Natural killer cell (primary cell): ENCODE measurements at places on chromosomes 2 and 18.
A peak's percentile ranks its signal among the peaks of the same experiment; 100 is the strongest.

DNA sequence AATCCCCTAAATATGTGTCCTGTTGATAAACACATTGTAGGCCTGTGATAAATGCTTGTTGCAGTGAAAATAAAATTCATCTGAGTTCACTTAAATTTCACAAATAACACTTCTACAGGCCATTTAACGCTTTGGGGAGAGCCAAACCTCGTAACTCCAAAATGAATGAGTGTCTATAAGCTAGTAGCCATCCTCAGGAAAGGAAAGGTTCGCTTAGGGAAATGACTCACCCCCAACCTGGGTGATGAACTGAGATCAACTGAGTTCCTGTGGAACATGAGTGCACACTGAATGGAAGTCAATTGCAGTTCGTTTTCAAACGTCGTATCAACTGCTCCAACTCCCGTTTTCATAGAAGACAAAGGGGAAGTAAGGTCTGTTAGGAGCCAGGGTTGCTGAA lies 527.6 kb upstream of the ID2 start:
- H3K27ac ChIP-seq, result no peak overlapping the region
- no peak overlapping the region for H3K4me3 ChIP-seq
- no peaks in the 10 kb centered on the region for H3K36me3 ChIP-seq

GRCh38 chr18:68417166-68417799 lies 297.6 kb downstream of the TMX3 start:
- no peaks in the 10 kb centered on the region for H3K4me1 ChIP-seq
- no peaks in the 10 kb centered on the region for H3K27me3 ChIP-seq
- H3K27ac ChIP-seq, result no peak overlapping the region

DNA sequence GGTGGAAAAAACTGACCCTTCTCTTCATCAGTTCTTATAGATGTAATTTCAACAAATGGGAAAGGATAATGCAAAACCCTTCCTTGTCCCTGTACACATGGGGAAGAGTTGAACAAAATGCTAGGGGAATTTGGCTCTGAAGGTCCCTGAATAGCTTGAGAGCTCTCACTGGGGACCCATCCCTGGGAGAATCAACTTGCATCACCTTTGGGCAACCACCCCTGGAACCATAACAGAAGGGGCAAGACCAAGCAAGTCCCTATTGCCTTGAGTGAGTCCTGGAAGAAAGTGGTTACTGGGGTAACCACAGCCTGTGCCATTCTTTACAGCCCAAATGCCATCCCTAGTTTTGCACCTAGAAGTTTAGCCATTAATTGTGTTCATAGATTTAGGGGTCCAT lies 52.2 kb upstream of the B3GNT2 start:
- no peaks in the 10 kb centered on the region for H3K36me3 ChIP-seq
- peaks cover 3% of the 10 kb centered on the region for H3K4me1 ChIP-seq
- no peaks in the 10 kb centered on the region for H3K27me3 ChIP-seq

GRCh38 chr2:238939074-238939473 lies 91.2 kb downstream of the TWIST2 start:
- no peak overlapping the region for H3K27ac ChIP-seq
- H3K4me3 ChIP-seq, result no peak overlapping the region
- no peaks in the 10 kb centered on the region for H3K4me1 ChIP-seq
- H3K36me3 ChIP-seq, result no peaks in the 10 kb centered on the region

DNA sequence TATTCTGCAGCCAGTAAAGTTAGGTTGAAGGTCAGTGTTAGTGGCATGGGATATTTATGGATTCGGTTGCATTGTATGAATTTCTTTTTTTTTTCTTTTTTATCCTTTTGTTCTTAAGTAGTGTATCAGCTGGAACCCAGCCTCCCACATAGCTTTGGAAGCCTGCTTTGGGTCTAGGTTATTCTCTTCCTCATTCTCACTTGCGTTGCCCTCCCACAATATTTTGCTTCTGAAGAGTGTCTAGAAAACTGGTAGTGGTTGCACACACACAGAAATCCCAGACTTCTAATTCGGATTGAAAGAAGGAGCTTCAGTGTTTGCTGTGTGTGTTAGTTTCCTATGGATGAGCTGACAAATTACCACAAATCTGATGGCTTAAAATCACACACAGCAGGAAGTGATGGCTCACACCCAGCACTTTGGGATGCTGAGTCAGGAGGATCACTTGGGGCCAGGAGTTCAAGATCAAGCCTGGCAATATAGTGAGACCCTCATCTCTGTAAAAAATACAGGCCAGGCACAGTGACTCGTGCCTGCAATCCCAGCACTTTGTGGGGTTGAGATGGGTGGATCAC lies 104.8 kb downstream of the ARL4C start:
- peaks cover 15% of the 10 kb centered on the region for H3K4me1 ChIP-seq
- DNase-seq, result no peak
- H3K36me3 ChIP-seq, result no peaks in the 10 kb centered on the region

- H3K27me3 ChIP-seq, result no peaks in the 10 kb centered on the region
- H3K27ac ChIP-seq, result no peak overlapping the region
- H3K36me3 ChIP-seq, result no peaks in the 10 kb centered on the region
- no peak for DNase-seq
- H3K4me3 ChIP-seq, result no peak overlapping the region
Measured at GRCh38 chr2:14654835-14655282, 22.3 kb downstream of the LRATD1 start.

- no peaks in the 10 kb centered on the region for H3K36me3 ChIP-seq
- no peak overlapping the region for H3K27ac ChIP-seq
- no peaks in the 10 kb centered on the region for H3K27me3 ChIP-seq
Measured at GRCh38 chr2:106577255-106577651, 90.1 kb downstream of the CD8B2 start.

GRCh38 chr18:75113455-75113854 lies 95.5 kb downstream of the PTGR3 start:
- H3K4me3 ChIP-seq, result no peak overlapping the region
- H3K27ac ChIP-seq, result no peak overlapping the region
- no peaks in the 10 kb centered on the region for H3K27me3 ChIP-seq
- H3K4me1 ChIP-seq, result no peaks in the 10 kb centered on the region

DNA sequence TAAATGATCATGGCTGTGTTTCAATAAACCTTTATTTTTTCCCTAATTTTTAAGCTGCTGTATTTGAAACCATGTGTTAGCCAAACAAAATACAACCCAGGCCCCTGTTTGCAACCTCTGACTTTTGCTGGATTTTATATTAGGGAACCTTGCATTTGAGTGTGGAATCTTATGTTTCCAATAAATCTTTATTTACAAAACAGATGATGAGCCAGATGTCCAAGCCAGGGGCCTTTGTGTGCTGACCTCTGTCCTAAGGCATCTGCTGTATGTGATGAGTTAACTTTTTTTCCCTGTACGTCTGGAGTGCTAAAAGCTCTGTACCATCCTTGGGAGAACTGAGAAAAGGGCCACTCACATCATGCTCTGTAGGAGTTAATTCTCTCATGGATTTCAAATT lies 162.9 kb downstream of the TRIB2 start:
- no peak for DNase-seq
- no peak overlapping the region for H3K4me3 ChIP-seq
- no peaks in the 10 kb centered on the region for H3K4me1 ChIP-seq
- H3K36me3 ChIP-seq, result no peaks in the 10 kb centered on the region
- H3K27me3 ChIP-seq, result no peaks in the 10 kb centered on the region

GRCh38 chr2:236823041-236823629 lies 253.5 kb downstream of the ACKR3 start:
- H3K4me1 ChIP-seq, result no peaks in the 10 kb centered on the region
- H3K27ac ChIP-seq, result no peak overlapping the region
- no peak for DNase-seq
- H3K27me3 ChIP-seq, result no peaks in the 10 kb centered on the region
- H3K36me3 ChIP-seq, result no peaks in the 10 kb centered on the region

- H3K36me3 ChIP-seq, result no peaks in the 10 kb centered on the region
- no peaks in the 10 kb centered on the region for H3K27me3 ChIP-seq
- no peak overlapping the region for H3K4me3 ChIP-seq
- no peak for DNase-seq
- no peaks in the 10 kb centered on the region for H3K4me1 ChIP-seq
Measured at GRCh38 chr2:134910763-134911399, 7.7 kb upstream of the CCNT2 start.

GRCh38 chr2:197460649-197461048 lies 7.3 kb downstream of the COQ10B start:
- H3K27me3 ChIP-seq, result no peaks in the 10 kb centered on the region
- peaks cover 34% of the 10 kb centered on the region for H3K36me3 ChIP-seq
- no peak overlapping the region for H3K4me3 ChIP-seq
- H3K4me1 ChIP-seq, result no peaks in the 10 kb centered on the region
- H3K27ac ChIP-seq, result no peak overlapping the region

DNA sequence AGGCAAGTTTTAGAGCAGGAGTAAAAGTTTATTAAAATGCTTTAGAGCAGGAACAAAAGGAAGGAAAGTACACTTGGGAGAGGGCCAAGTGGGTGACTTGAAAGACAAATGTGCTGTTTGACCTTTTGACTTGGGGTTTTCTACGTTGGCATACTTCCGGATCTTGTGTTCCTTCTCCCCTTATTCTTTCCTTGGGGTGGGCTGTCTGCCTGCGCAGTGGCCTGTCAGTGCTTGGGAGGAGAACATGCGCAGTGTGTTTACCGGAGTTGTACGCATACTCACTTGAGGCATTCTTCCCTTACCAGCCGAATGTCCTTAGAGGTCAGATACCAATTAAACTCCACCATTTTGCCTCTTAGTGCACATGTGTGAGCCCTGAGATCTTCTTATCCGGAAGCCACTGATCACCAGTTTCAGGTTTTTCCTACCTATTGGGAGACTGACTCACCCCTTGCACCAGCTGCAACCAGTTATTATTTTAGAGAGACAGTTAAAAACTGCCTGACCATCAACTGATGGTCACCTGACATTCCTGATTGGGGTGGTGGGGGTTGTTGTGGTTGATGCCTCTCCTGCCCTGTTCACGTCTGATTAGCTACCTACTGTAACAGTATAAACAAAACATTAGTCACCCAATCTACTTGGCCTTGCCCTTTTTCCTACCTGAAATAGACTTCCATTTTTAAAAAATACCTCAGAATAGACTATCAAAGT lies 67.5 kb downstream of the NYAP2 start:
- no peaks in the 10 kb centered on the region for H3K36me3 ChIP-seq
- no peaks in the 10 kb centered on the region for H3K27me3 ChIP-seq
- H3K27ac ChIP-seq, result no peak overlapping the region
- no peak for DNase-seq
- H3K4me3 ChIP-seq, result no peak overlapping the region
- peaks cover 5% of the 10 kb centered on the region for H3K4me1 ChIP-seq

- no peak for DNase-seq
- H3K4me1 ChIP-seq, result no peaks in the 10 kb centered on the region
- no peaks in the 10 kb centered on the region for H3K27me3 ChIP-seq
Measured at GRCh38 chr2:20076757-20077156, 25.3 kb upstream of the LAPTM4A start.

GRCh38 chr18:3260995-3261372 lies 949 bp upstream of the MYL12B start:
- peaks cover 32% of the 10 kb centered on the region for H3K4me1 ChIP-seq
- peak overlapping the region; percentile 96 for H3K4me3 ChIP-seq
- H3K27me3 ChIP-seq, result no peaks in the 10 kb centered on the region
- H3K27ac ChIP-seq, result peak overlapping the region; percentile 99
- DNase-seq, result no peak

- H3K27me3 ChIP-seq, result no peaks in the 10 kb centered on the region
- H3K4me3 ChIP-seq, result no peak overlapping the region
- no peaks in the 10 kb centered on the region for H3K36me3 ChIP-seq
- DNase-seq, result no peak
- H3K4me1 ChIP-seq, result no peaks in the 10 kb centered on the region
Measured at GRCh38 chr2:236849508-236849907, 236.2 kb upstream of the COPS8 start.

- H3K4me1 ChIP-seq, result no peaks in the 10 kb centered on the region
- no peak overlapping the region for H3K27ac ChIP-seq
- no peak for DNase-seq
- no peaks in the 10 kb centered on the region for H3K27me3 ChIP-seq
Measured at GRCh38 chr18:77608807-77609206, 359.2 kb downstream of the GALR1 start.

DNA sequence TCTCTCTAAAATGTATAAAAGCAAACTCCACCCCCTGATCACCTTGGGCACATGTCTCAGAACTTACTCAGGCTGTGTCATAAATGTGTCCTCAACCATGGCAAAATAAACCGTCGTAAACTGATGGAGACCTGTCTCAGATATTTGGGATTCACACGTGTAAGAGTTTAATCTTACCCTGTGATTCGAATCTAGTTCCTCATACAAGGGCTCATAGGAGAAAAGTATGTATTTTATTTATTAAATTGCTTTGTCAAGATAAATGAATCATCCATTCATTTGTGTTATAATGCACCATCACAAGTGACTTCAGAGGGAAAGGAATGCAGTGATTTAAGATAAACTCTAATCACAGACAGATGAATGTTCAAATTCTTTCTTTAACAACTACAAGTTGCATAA lies 712.5 kb upstream of the LRATD1 start:
- H3K4me1 ChIP-seq, result no peaks in the 10 kb centered on the region
- H3K36me3 ChIP-seq, result no peaks in the 10 kb centered on the region
- DNase-seq, result no peak

- no peak overlapping the region for H3K4me3 ChIP-seq
- H3K4me1 ChIP-seq, result no peaks in the 10 kb centered on the region
- no peaks in the 10 kb centered on the region for H3K36me3 ChIP-seq
- no peak for DNase-seq
- H3K27me3 ChIP-seq, result no peaks in the 10 kb centered on the region
Measured at GRCh38 chr2:8004250-8004681, 677.6 kb upstream of the ID2 start.

DNA sequence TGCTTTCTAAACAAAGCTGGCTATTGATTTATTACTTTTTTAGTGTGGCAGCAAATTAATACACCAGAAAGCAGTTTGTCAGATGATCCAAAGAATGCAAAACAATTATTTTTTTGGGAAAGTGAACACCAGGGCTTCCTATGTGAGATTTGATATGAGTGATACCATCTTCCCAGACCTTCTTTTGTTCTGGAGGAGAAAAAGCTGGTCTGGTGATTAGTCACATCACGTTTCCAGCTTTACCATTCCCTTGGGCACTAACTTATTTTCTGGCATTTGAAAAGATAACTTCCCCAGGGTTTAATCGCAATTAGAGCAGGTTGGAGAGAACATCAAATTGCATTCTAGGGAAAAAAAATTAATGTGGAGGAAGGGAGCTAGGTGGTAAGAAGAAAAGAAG lies 182.9 kb upstream of the TANK start:
- no peak overlapping the region for H3K4me3 ChIP-seq
- no peaks in the 10 kb centered on the region for H3K4me1 ChIP-seq
- no peak overlapping the region for H3K27ac ChIP-seq
- no peak for DNase-seq

GRCh38 chr18:11175266-11175979 lies 26.1 kb upstream of the PIEZO2 start:
- H3K27ac ChIP-seq, result no peak overlapping the region
- H3K36me3 ChIP-seq, result no peaks in the 10 kb centered on the region
- DNase-seq, result no peak
- no peak overlapping the region for H3K4me3 ChIP-seq
